ENCODE measurements at places on chromosomes 12 and 14. TPM values are rescaled to one million over a fixed set of nuclear protein-coding genes. Genes with fewer than 3 reads are reported as not detected.

The DPPA3 gene
- not detected for total RNA-seq

The STXBP6 gene
- total RNA-seq = 1.7 TPM

The FOXN4 gene
- not detected for total RNA-seq

The TBX3 gene
- total RNA-seq = 0.28 TPM

The GPX2 gene
- total RNA-seq = 0.85 TPM

The LMO3 gene
- total RNA-seq = 1.6 TPM

The CISTR gene
- not detected for total RNA-seq

The BAZ1A gene
- 46.9 TPM for total RNA-seq

The OR4K5 gene
- total RNA-seq = not detected

DNA sequence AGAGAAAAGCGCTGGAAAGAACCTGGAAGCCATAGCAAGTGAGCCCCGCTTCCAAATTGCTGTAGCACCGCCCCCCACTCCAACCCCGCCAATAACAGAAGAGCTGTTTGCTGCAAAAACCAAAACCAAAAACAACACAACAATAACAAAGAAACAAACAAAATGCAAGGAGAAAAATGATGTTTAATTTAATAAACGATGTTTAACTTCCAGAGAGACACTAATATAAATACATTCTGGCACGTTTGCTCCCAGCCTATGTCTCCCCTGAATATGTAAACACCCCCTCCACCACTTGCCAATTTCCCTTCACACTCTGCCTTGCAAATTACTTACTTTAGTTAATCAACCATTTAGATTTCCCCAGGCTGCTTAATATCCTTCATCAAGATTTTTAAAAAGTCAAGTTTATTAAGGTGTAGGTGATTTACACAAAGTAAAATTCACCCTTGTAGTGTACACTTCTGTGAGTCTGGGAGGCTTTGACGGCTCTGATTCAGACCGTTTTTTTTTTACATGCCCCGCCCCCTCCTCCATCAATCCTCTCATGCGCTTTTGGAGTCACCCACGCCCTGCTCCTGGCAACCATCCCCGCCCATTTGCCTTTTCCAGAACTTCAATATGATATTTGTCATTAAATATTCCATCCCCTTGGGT, 482 bp upstream of the IFI27L2 start:
- H3K36me3 ChIP-seq = no peaks in the 10 kb centered on the region
- H3K4me3 ChIP-seq = peak overlapping the region; percentile 99
- H3K4me1 ChIP-seq = peaks cover 10% of the 10 kb centered on the region
- no peak for DNase-seq

GRCh38 chr12:89383235-89384049, 31.1 kb upstream of the DUSP6 start:
- no peak overlapping the region for H3K4me3 ChIP-seq
- H3K36me3 ChIP-seq = no peaks in the 10 kb centered on the region
- DNase-seq = no peak
- no peaks in the 10 kb centered on the region for H3K4me1 ChIP-seq
- no peak overlapping the region for H3K27ac ChIP-seq

DNA sequence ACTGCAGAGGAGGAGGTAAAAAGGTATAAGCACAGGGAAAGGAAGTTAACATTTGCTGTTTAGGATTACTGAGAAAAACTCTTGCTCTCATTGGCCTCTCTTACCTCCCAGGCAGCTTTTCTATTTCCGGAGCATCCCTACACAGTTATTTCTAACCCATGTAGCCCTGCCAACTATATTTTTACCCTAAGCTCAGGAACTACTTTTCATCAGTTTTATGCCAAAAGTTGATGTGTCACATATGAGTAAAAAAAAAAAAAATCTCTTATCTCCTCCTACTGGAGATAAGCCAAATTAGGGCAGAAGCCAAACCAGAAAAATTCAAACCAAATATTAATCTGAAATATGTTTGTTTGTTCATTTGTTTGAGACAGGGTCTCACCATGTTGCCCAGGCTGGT, 34.4 kb upstream of the PSMA6 start:
- DNase-seq = no peak
- no peak overlapping the region for H3K27ac ChIP-seq
- no peak overlapping the region for H3K4me3 ChIP-seq
- peaks cover 15% of the 10 kb centered on the region for H3K4me1 ChIP-seq
- H3K27me3 ChIP-seq = no peaks in the 10 kb centered on the region
- no peaks in the 10 kb centered on the region for H3K36me3 ChIP-seq

DNA sequence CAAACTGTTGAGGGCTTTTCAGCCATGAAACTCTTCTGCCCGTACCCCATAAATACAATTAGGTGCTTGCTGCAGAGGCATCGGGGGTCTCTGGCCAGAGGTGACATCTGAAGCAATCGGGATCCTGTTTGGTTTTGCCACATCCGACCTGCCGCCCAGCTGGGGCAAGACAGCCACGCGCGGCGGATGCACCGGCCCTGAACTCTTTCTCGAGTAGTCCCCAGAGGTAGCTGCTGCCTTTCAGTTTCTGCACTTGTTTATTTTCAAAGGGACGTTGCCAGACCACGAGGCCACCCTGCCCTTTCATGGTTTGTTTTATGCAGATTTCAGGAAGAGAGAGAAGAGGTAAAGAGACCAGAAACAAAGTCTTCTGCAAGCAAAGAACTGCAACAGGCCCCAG, 10.6 kb upstream of the MLXIP start:
- no peaks in the 10 kb centered on the region for H3K36me3 ChIP-seq
- H3K27ac ChIP-seq = 0 out of 2 replicates have a peak overlapping the region, but pooled peaks have one; percentile 9
- H3K27me3 ChIP-seq = no peaks in the 10 kb centered on the region
- peak overlapping the region; percentile 48 for H3K4me3 ChIP-seq
- peaks cover 15% of the 10 kb centered on the region for H3K4me1 ChIP-seq

- no peak for DNase-seq
- H3K27me3 ChIP-seq = no peaks in the 10 kb centered on the region
- no peaks in the 10 kb centered on the region for H3K4me1 ChIP-seq
- H3K27ac ChIP-seq = no peak overlapping the region
- no peaks in the 10 kb centered on the region for H3K36me3 ChIP-seq
- H3K4me3 ChIP-seq = no peak overlapping the region
These were observed 133.1 kb downstream of the LRIG3 start for GRCh38 chr12:58787021-58787760.

- H3K4me3 ChIP-seq = no peak overlapping the region
- H3K36me3 ChIP-seq = peaks cover 30% of the 10 kb centered on the region
- H3K27ac ChIP-seq = no peak overlapping the region
- DNase-seq = no peak
These were observed 2.3 kb upstream of the NOP2 start for GRCh38 chr12:6570264-6570887.

GRCh38 chr12:101018540-101018939, 191.5 kb downstream of the SLC5A8 start:
- DNase-seq = no peak
- H3K36me3 ChIP-seq = no peaks in the 10 kb centered on the region
- H3K27me3 ChIP-seq = no peaks in the 10 kb centered on the region
- H3K4me1 ChIP-seq = no peaks in the 10 kb centered on the region

GRCh38 chr12:11981121-11981733, 89.5 kb upstream of the BCL2L14 start:
- peak overlapping the region; percentile 96 for H3K27ac ChIP-seq
- H3K27me3 ChIP-seq = no peaks in the 10 kb centered on the region
- peak overlapping the region; percentile 19 for H3K4me3 ChIP-seq
- no peaks in the 10 kb centered on the region for H3K36me3 ChIP-seq
- peaks cover 23% of the 10 kb centered on the region for H3K4me1 ChIP-seq

- no peak overlapping the region for H3K27ac ChIP-seq
- no peaks in the 10 kb centered on the region for H3K4me1 ChIP-seq
- H3K27me3 ChIP-seq = no peaks in the 10 kb centered on the region
These were observed 60.3 kb downstream of the ATP2B1 start for GRCh38 chr12:89648211-89648930.
